T-helper 9 cell (primary cell): ENCODE measurements at places on chromosomes 1 and 21.
A peak's percentile ranks its signal among the peaks of the same experiment; 100 is the strongest.

- peak; percentile 29 for DNase-seq
Observed at GRCh38 chr1:2229037-2229864, 1.1 kb downstream of the SKI start.

- no peak for DNase-seq
Observed at GRCh38 chr1:106700211-106700610, 356.3 kb upstream of the PRMT6 start.

DNA sequence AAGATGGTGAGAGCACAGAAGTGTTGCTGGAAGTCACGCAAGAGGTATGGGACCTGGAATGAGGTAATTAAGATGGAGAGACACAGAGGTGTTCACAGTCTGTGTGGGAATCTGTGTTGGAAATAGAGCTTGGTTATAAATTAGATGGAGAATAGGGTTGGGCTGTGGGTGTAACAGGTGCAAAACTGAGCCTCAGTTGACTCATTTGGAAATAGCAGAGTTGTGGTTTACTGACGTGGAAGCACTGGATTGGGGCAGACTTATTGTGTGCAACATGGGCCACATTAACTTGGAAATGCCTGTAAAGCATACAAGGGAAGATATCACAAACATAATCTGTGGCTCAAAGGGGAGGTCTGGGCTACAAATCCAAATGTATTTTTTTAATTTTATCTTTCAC is 13.0 kb downstream of the CAMSAP2 start:
- no peak for DNase-seq

DNA sequence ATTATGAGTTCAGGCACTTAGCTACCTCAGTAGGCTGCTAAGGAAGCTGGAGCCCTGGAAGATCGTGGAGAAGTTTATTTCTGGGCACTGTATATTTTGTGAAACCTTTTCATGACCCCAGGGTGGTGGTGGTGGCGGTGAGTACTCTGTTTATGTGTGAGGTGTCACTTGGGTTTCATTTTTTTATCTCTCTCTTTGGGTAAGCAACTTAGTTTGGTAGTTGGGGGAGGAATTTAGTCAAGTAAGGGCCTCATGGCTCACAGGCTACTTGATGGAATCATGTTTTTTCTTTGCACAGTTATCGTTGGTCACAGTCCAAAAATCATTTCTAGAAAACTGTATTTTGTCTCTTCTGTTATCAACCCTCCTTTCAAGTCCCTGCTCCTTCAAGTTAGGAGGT is 33.9 kb downstream of the C1orf141 start:
- DNase-seq = no peak

DNA sequence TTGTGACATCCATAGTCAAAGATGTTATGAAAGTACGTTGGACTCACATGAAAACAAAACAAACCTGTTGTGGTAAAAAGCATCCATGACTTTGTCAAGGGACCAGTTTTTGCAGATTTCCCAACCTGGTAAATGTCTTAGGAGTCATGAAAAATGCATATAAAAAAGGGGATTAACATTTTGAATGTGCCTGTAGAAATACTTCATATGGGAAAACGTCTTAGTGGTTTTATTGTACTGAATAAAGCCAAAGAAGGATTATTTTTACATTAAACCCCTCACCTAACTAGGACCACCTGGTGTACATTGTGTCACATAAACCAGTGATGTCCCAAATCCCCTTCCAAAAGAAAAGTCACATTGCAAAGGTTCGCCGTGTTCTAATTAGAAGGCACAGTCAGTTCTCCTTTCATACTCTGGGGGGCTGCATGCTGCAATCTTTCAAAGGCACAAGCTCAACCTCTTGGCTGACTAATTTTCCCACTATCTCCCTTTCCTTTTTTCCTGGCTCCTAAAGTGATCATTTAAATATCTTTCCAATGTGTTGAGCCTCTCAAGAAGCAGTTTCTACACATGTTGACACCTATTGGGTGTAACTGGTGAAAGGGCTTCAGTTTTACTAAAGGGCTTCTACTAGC is 119.8 kb upstream of the SPAG17 start:
- no peak for DNase-seq

GRCh38 chr1:73611681-73612080 is 586.3 kb downstream of the LRRIQ3 start:
- no peak for DNase-seq

- no peak for DNase-seq
Observed at GRCh38 chr1:92081031-92081430, 886 bp downstream of the BTBD8 start.

DNA sequence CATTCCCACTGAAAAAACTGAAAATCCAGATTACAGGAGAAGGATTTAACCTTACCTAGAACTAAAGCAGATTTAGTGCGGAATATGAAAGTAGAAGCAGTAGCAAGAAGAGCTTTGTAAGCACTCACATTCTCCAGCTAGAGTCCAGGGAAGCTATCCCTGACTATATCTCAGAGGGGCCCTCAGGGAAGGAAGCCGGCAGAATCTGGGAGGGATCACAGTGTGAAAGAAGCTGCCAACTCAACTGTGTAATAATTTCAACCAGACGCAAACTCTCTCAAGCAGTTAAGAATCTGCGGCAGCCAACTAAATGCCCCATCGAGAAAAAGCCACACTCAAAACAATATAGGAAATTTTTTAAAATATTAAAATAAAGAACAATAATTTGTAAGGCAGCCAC is 163.8 kb downstream of the EIF4G3 start:
- no peak for DNase-seq

DNA sequence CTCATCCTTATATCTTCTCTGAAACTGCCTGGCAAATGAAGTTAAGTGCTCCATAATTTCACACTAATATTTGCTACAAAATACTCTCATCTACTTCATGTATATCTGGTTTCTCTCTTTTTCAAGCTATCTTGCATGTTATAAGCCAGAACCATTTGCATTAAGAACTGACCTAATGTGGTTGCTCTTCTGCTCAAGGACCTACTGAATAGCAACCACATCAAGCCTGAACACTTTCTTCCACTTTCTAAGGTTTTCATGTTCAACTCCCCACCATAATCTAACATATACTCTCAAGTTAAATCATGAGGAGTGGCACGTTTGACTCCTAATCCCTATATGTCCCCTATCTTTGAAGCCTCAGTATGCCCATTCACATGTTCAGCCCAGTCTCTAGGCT is 27.2 kb downstream of the RGS1 start:
- no peak for DNase-seq

- DNase-seq = no peak
Observed at GRCh38 chr1:219027146-219027673, 146.5 kb upstream of the LYPLAL1 start.

GRCh38 chr1:244395965-244396364 is 55.7 kb downstream of the ADSS2 start:
- no peak for DNase-seq

DNA sequence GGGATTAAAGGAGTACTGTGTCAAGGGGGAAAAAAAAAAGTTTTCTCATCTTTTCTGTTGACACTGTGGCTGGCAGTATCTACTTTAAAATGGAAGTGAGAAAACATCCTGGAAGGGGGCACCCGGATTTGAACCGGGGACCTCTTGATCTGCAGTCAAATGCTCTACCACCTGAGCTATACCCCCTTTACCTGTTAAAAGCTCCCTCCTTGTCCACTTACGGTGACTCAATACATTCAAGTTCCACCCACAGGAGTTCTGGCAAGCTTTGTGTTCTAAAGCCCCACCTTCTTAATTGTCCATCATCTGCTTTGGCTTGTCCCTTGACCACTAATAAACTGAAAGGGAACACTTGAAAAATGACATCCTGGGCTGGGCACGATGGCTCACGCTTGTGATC is 68.2 kb downstream of the FNBP1L start:
- DNase-seq = no peak

DNA sequence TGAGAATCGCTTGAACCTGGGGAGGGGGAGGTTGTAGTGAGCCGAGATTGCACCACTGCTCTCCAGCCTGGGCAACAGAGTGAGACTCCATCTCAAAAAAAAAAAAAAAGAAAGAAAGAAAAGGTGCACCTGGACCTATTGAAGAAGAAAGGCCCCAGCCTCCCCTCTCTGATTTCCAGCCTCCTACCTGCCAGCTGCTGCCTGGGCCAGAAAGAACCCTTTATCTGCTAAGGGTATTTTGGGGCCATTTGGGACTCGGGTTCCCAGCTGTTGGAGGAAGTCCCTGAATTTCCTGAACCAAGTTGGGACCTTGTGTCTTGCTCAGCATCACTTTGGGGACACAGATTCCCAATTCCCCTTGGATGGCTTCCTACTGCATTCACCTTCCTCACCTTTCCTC is 3.9 kb upstream of the TNFRSF8 start:
- DNase-seq = no peak

GRCh38 chr21:34132926-34133325 is 59.5 kb downstream of the MRPS6 start:
- DNase-seq = no peak

DNA sequence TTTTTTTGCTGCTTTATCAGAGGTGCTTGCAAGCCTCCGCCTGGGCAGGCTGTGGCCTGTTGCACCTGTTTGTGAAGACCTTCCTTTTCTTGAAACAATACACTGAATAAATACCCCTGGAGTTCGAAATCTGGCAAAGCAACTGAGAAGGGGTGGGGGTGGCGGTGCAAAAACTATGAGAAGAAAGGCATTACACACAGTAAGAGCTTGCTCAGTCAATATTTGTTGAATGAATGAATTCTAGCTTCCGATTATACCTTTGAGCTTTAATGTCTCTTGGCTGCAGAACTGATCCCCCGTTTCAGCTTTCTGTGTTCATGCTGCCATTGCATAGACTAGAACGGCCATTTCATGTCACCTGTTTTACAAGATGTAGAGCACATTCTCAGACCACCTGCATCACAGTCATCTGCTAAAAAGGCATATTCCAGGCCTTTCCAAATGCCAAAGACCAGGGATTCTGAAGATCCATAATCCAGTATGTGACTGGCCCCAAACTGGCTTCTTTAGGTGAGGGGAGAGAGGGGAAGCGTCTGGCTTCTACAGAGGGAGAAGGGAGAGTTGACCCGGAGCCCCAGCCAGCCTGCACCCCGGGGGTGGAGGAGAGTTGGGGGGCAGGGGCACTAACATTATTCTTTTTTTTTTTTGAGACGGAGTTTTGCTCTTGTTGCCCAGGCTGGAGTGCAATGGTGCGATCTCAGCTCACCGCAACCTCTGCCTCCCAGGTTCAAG is 111.5 kb downstream of the ETS2 start:
- DNase-seq = no peak

DNA sequence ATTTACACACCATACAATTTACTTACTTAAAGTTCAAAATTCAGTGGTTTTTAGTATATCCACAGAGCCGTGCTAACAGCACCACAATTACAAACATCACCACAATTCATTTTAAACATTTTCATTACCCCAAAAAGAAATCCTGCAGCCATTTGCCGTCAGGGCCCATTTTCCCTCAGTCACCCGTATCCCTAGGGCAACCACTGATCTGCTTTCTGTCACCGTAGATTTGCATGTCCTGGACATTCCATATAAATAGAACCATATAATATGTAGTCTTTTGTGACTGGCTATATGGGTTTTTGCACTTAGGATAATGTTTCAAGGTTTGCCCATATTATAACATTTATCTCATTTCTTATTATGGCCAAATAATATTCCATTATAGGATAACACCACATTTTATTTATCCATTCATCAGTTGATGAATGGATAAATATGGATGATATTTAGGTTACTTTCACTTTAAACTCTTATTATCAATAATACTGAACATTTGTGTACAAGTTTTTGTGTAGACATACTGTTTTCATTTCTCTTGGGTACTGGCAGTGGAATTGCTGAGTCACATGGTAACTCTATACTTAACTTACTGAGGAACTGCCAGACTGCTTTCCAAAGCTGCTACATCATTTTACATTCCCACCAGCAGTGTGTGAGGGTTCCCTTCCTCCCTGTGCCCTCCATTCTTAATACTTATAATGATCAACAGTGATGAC is 68.9 kb downstream of the ST3GAL3 start:
- DNase-seq = no peak

DNA sequence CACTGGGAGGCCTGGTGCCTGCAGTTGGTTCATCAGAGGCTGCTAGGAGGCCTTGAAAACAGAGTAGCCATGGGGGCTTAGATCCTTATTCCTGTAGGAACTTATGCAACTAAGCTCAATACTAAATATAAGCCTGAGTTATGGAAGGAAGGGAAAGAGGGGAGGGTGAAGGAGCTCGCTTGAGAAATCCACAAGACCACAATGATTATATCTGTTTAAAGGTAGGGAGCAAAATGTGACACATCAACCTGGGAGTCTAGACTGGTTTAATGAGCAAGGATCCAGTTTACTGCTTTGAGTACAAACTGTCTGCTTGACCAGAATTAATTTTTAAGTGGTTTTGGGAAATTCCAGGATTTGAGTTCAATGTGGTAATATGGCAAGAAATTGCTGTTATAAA is 20.4 kb upstream of the ANGPTL7 start:
- no peak for DNase-seq

GRCh38 chr1:27571439-27572018 is 32.4 kb downstream of the AHDC1 start:
- DNase-seq = no peak

DNA sequence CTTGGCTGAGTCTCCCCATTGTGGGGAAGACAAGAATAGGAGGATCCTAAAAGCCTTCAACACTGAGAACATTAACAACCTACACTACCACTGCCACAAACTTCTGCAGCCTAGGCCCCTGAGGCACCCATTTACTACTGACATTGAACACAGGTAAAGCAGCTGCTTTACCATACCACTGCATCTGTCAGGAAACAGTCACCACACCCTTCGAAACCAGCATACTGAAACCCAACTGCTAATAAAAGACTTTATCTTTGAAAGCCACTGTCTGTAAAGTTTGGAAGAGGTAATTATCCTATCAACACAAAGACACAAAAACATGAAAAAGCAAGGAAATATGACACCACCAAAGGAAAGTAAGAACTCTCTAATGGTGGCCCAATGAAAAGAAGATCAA is 7.4 kb downstream of the IFNAR1 start:
- no peak for DNase-seq

DNA sequence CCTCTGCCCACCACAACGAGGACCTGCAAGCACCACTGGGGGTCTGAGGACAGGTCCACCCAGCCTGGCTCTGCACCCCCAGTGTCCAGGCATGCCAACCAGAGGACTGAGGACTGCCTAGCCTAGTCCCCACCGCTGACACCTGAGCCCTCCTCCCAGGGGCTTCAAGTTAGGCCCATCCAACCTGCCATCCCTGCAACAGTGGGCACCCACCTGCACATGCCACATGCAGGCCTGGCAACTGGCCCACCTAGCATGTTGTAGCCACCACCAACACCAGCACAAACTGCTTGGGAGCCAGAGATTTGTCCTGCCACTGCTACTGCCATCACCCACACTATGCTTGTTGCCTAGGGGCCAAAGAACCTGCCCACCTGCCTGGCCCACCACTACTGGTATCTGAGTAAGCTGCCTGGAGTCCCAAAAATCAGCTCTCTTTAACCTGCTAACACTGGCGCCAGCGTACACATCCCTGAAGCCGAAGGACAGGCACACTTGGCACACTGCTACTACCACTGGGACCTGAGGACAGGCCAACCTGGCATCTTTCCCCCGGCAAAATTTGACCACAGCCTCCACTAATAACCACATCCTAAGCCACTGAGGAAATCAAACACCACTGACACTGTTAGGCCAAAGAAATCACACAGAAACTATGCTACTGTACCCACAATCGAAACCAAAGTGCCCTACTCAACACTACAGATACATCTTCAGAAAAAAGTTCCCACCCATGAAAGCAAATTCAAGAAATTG is 61.5 kb downstream of the PSMG1 start:
- no peak for DNase-seq

GRCh38 chr21:45998276-45998701 is 16.7 kb downstream of the COL6A1 start:
- no peak for DNase-seq

- no peak for DNase-seq
Observed at GRCh38 chr1:169363046-169363730, 4.4 kb downstream of the NME7 start.
